ENCODE measurements at places on chromosomes 11 and 22.
A peak's percentile ranks its signal among the peaks of the same experiment; 100 is the strongest.

DNA sequence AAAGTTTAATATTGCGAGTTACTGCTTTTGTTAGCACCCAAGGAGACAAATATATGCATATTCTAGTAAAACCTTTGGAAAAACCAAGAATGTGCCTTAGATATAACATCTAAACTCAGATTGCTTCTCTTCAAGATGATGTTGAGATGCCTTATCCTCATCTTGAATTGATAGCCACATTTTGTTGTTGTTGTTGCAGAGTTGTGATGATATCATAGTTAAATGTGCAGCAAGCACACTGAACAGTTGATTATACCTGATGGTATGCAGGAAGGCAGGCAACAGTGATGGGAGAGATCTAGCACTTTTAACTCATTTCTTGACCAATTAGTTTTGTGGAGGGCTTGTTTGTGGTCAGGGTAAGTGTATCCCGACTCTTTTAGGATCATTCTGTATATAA lies 48.0 kb downstream of the KDM2A start:
- DNase-seq = no peak

DNA sequence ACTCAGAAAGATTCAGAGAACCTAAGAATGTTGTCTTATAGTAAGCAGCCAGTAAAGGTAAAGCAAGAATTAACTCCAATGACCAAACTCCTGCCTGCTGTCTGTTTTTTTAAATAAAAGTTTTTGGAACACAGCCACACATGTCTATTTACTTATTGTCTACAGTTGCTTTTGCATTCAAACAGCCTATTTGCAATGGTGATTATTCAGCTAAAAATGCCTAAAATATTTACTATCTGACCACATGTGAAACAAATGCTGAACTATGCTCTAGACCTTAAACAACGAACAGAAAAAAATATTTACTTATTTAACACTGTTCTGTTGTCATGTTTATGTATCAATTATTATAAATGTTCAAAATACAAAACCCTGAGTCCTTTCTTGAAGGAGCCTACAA lies 1246.6 kb downstream of the FAM181B start:
- no peak for DNase-seq

DNA sequence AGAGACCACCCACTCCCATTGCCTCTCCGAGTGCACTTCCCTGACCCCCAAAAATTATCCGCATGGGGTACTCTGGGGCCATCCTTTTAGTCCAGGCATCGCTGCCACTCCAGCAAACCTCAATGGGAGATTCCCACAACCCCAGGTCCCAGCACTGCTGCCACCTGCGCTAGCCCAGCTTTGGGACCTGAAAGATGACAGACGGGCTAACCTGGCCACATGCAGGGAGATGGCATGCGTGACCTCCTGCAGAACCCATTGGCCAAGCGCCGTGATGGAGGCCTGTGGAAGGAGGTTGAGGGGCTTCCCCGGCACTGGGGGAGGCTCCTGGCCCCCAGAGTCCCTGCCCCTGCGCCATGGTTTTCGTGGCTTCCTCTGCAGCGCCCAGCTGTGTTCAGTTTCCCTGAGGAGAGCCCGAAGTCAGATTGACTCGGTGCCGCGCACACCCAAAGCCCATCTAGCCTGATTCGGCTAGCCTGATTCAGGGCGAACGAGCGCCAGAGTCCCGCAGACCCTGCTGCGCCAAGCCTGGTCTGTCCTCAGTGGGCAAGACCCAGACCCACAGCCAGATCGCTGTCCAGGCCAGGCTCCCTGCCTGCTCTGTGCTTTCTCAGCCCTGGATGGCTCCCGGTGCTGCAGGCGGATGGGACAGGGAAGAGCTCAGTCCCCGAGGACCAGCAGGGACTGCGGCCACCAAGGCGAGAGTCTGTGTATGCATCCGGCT lies 751 bp upstream of the WNT7B start:
- peak; percentile 41 for DNase-seq

DNA sequence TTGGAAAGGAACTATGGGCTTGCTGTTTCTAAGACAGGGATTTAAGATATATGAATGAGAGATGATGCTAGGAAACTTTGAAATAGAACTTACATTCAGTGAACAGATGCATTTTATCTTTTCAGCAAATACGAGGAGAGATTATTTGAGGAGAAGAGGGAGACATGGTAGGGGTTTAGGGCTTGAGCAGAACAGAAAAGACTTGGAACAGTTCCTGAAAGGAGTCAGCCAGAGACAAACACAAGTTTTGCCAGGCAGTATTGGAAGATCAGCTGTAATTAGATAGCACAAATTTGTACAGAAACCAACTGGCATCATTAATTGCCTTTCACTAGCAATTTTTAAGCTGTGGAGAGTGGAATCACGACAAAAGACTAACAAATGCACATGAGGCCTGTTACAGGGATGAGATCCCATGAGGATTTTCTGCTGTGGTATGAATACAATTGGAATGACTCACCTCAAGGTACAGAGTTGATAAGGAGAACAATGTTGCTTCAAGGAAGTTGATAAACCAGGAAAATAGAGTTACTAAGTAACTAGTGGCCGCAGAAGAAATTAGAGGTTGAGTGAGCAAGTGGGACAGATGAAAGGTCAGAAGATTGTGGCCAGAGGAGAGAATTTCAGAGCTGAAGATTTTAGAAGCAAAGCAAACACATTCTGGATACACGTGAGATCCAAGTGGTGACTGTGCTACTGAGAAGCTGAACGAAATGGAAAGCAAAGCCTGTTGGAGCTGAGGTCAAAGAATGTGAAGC lies 67.9 kb downstream of the CYB5R2 start:
- DNase-seq = no peak

DNA sequence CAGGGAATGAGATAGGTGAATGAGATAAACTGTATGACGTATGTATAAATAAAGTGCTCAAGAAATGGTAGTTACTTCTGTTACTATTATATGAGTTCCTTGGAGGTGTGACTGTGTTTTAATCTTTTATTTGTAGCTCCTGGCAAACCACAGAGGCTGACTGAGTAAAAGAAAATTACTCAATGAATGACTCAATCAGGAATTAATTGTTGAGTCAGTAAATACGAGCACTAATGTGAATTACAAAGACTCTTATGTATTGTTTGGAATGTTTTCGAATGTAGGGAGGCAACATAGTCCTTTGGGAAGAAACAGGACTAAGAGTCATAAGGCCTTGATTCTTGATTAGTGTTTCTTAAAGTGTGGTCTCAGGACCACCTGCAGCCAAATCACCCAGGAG lies 51.1 kb upstream of the BLID start:
- no peak for DNase-seq

DNA sequence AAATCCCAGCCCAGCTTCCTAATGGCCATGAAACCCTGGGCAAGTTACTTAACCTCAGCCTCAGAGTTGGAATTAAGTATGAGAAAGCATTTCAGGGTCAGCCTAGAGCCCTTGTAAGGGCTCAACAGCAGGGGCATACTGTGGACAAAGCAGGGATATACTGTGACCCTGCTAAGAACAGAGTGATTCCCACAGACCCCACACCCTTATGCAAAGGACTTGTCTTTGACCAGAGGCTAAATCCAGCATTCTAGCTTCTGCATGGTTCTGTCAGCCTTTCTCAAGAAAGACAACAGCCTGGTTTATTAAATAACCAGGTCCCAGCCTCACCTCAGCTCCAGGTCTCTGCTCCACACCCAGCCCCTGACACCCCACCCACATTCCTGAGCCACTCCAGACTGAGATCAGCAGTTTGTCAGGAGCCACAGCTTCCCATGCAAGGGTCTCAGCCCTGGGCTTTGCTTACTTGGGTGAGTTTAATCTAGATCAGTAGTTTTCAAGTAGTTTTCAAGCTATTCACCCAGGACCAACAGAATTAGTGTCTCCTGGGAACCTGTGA lies 69.2 kb downstream of the GALNT18 start:
- DNase-seq = no peak

DNA sequence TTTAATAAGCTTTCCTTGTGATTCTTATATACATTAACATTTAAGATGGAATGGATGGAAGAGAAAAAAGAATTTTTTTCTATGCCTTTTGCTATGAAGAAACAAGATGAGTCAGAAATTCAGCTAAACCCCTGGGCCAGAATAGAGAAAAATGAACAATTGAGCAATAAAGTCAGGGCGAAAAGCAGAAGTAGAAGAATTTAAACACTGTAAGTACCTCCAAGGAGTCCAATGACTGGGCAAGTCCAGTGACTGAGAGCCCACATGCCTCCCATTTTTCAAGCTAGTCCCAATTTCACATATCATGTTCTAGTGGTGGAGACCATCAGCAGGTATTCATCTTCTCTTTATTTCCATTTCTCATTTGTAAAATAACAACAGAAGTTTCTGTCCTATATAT lies 18.6 kb upstream of the APLP2 start:
- DNase-seq = no peak

GRCh38 chr11:75334976-75335375 lies 16.5 kb downstream of the ARRB1 start:
- DNase-seq = no peak

DNA sequence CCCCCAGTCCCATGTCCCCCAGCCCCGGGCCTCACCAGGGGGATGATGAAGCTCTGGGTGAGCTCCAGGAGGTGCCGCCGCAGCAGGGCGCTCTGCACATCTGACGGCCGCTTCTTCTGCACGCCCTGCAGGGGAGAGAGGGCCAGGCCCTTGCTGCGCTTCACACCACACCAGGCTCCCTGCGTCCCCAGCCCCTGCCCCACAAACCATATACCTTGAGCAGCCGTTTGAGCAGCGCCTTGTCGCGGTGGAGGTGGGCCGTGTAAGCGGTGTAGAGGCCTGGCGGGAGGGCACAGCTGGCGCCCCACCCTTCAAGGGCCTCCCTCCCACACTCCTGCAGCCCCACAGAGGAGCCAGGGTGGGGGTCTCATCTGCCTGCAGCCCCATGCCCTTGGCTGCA lies 6.2 kb upstream of the PLXNB2 start:
- no peak for DNase-seq

DNA sequence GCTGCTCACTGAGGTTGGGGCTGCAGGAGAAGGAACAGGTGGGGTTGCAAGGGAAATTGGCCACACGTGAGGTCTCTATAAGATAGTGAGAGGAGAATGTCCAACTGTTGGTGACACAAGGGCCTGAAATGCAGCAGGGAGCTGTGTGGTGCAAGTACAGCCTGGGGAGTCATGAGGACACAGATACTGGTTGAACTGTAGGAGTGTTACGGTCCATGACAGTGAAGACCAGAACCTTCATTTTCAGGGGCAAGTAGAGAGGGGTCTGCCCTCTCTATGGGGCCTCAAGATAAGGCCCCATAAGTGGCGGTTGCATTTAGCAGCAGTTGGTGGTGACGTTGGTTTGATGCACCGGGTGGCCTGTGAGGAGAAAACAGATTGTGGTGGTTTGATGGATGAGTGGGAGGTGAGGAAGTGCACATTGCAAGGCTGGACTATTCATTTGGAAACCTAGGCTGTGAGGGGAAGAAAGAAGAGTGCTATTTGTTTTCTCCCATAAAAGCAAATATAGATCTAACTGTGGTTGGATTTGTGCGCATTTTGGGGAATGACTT lies 39.4 kb downstream of the MICAL2 start:
- DNase-seq = no peak

DNA sequence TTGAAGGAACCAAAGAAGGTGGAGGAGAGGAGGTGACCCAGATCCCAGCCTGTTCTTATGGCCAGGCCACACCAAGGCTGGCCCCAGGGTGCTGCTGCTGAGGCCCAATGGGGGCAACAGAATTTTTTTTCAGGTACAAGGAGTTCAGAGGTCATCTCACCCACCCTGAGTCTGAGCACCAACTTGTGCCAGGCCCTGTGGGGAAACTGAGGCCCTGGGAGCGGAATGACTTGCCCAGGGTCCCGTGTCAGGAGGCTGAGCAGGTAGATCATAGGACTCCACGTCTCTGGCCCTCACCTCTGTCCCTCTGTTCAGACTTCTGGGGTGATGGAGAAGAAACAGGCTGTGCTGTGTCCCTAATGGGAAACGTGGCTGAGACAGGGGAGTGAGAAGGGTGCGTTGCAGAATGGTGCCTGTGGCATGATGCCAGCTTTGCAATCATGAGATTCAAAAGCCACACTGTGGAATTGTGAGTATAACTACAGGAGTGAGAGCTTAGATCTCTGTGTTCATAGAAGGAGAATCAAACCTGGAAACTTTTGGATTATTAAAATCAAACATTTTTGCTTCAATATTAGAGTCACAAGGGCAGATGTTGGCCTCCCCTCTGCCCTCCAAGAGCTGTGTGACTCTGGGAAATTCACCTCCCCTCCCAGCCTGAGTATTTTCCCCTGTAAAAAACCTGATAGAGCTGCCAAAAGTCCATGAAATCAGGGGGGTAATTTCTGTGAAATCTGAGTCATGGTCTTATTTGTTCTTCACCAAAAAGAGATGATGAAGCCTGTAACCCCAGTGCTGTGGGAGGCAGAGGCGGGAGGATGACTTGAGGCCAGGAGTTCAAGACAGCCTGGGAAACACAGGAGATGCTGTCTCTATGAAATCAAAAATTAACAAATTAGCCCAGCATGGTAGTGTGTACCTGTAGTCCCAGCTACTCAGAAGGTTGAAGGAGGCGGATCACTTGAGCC lies 874 bp downstream of the APOL1 start:
- DNase-seq = no peak

DNA sequence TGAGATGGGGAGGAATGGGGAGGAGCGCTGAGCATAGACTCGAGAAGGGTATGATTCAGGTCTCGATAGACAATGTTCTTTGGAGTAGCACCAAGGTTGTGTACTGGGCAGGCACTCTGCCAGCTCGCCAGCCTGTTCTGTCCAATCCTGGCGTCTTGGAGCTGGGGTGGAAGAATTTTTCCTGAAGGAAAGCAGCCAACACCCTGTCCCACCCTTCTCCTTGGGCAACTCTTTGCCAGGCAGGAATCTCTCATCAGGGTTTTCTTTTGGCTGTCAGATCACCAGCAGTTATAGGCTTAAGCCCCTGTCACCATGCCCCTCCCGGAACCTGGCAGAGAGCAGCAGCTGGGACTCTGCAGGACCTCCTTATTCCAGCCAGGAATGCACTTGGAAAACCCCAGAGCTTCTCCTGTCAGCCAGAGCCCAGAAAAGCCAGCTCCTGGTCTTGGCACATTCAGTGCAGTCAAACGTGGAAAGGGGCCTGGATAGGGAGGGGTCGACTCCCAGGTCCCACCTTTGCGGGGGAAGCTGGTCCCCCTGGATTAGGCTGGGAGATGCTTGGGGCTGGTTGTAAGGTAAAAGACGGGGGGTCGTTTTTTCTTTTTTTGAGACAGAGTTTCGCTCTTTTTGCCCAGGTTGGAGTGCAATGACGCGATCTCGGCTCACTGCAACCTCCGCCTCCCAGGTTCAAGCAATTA lies 14.4 kb upstream of the SPTBN2 start:
- no peak for DNase-seq

GRCh38 chr11:8332196-8332595 lies 68.5 kb upstream of the LMO1 start:
- no peak for DNase-seq

GRCh38 chr11:67584205-67584880 lies 731 bp downstream of the GSTP1 start:
- DNase-seq = peak; percentile 61

- no peak for DNase-seq
These were observed 24.6 kb upstream of the P2RY2 start for GRCh38 chr11:73193251-73194033.

DNA sequence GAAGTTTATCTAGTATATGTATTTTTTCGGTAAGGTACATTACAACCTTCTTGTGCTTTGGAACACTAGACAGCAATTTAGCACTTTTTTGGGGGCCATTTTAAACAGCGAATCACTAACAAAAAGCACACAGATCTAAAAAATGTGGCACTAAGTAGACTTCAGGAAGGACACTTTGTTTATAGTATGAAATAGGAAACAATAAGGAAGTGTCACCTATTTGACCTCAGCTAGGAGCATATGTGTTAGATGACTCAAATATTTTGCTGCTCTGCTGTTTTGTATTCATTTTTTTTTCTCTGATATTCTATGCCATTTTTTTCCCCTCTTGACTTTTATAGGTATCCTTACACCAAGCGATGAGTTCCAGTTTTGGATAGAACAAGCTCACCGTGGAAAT lies 5.6 kb downstream of the DYNC2H1 start:
- no peak for DNase-seq

All from NCI-H510A treated with DMSO at 0.1 percent for 48 hours (cell line).